ENCODE measurements at places on chromosomes 5 and 9. TPM values are rescaled to one million over a fixed set of nuclear protein-coding genes. Genes with fewer than 3 reads are reported as not detected.

GRCh38 chr9:101536938-101537337, 3.3 kb downstream of the RNF20 start:
- H3K27me3 ChIP-seq = no peaks in the 10 kb centered on the region
- no peak overlapping the region for H3K4me3 ChIP-seq
- no peak for ATAC-seq
- H3K4me1 ChIP-seq = peaks cover 8% of the 10 kb centered on the region

GRCh38 chr5:65910711-65911110, 15.7 kb upstream of the ERBIN start:
- no peak for ATAC-seq
- no peaks in the 10 kb centered on the region for H3K4me1 ChIP-seq
- no peak overlapping the region for H3K4me3 ChIP-seq

The SLC34A3 gene
- total RNA-seq = not detected

The ANKRD31 gene
- 0.16 TPM for total RNA-seq

The PCDHGA8 gene
- 3.0 TPM for total RNA-seq

DNA sequence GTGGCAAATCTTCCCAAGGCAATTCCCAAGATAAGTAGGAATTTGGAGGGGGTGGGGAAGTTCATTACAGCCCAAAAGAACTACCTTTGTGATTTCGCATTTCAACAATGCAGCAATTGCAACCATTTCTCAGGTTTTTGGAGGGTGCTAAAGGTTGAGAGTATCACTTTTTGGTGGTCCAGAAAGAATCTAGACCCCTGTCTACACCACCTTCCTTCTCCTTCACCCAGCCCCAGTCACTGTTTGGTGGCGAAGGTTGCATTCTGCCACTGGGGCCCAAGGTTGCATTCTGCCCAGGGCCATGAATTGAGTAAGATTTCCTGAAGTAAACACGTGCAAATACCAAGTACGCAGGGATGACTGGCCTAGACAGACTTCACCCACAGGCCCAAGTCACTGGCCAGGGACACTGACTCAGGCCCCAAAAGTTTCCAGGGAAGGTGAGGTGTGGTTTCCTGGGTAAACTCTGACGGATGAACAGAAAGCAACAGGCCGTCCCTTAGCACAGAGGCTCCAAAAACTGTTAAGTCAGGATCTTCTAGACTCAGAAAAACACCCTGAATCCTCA, 5.7 kb downstream of the PDE6A start:
- H3K4me1 ChIP-seq = no peaks in the 10 kb centered on the region
- H3K27me3 ChIP-seq = no peaks in the 10 kb centered on the region
- H3K27ac ChIP-seq = no peak overlapping the region

GRCh38 chr5:143749581-143750205, 62.3 kb upstream of the HMHB1 start:
- no peak overlapping the region for H3K4me3 ChIP-seq
- no peaks in the 10 kb centered on the region for H3K36me3 ChIP-seq
- H3K4me1 ChIP-seq = no peaks in the 10 kb centered on the region
- no peak for ATAC-seq
- H3K27ac ChIP-seq = no peak overlapping the region

The FBP2 gene
- not detected for total RNA-seq

GRCh38 chr5:92653730-92654461, 927.1 kb downstream of the NR2F1-AS1 start:
- H3K27ac ChIP-seq = no peak overlapping the region
- no peaks in the 10 kb centered on the region for H3K36me3 ChIP-seq
- H3K27me3 ChIP-seq = no peaks in the 10 kb centered on the region
- no peaks in the 10 kb centered on the region for H3K4me1 ChIP-seq

- H3K27ac ChIP-seq = peak overlapping the region; percentile 71
- H3K4me1 ChIP-seq = peaks cover 26% of the 10 kb centered on the region
- H3K4me3 ChIP-seq = no peak overlapping the region
- H3K27me3 ChIP-seq = no peaks in the 10 kb centered on the region
- peak; percentile 61 for ATAC-seq
- peaks cover 100% of the 10 kb centered on the region for H3K36me3 ChIP-seq
Measured at GRCh38 chr9:121765021-121765950, 113.9 kb downstream of the DAB2IP start.

GRCh38 chr9:69993110-69993509, 50.5 kb upstream of the MAMDC2 start:
- no peaks in the 10 kb centered on the region for H3K4me1 ChIP-seq
- no peaks in the 10 kb centered on the region for H3K36me3 ChIP-seq
- no peaks in the 10 kb centered on the region for H3K27me3 ChIP-seq
- no peak overlapping the region for H3K27ac ChIP-seq
- ATAC-seq = no peak

GRCh38 chr9:89281106-89281505, 29.9 kb upstream of the CKS2 start:
- no peak overlapping the region for H3K27ac ChIP-seq
- H3K4me3 ChIP-seq = no peak overlapping the region
- no peaks in the 10 kb centered on the region for H3K36me3 ChIP-seq
- no peaks in the 10 kb centered on the region for H3K27me3 ChIP-seq
- ATAC-seq = no peak

DNA sequence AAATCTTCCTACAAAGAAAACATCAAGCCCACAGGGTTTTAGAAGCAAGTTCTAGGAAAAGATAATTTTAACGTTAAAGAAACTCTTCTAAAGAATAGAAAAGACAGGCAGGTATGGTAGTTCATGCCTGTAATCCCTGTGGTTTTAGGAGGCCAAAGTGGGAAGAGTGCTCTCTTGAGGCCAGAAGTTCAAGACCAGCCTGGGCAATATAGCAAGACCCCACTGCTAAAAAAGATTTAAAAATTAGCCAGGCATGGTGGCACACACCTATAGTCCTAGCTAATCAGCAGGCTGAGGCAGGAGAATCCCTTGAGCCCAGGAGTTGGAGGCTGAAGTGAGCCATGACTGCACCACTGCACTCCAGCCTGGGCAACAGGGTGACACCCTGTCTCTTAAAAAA, 193.3 kb downstream of the MLLT3 start:
- no peaks in the 10 kb centered on the region for H3K4me1 ChIP-seq
- ATAC-seq = no peak
- H3K4me3 ChIP-seq = no peak overlapping the region
- no peak overlapping the region for H3K27ac ChIP-seq
- no peaks in the 10 kb centered on the region for H3K27me3 ChIP-seq

DNA sequence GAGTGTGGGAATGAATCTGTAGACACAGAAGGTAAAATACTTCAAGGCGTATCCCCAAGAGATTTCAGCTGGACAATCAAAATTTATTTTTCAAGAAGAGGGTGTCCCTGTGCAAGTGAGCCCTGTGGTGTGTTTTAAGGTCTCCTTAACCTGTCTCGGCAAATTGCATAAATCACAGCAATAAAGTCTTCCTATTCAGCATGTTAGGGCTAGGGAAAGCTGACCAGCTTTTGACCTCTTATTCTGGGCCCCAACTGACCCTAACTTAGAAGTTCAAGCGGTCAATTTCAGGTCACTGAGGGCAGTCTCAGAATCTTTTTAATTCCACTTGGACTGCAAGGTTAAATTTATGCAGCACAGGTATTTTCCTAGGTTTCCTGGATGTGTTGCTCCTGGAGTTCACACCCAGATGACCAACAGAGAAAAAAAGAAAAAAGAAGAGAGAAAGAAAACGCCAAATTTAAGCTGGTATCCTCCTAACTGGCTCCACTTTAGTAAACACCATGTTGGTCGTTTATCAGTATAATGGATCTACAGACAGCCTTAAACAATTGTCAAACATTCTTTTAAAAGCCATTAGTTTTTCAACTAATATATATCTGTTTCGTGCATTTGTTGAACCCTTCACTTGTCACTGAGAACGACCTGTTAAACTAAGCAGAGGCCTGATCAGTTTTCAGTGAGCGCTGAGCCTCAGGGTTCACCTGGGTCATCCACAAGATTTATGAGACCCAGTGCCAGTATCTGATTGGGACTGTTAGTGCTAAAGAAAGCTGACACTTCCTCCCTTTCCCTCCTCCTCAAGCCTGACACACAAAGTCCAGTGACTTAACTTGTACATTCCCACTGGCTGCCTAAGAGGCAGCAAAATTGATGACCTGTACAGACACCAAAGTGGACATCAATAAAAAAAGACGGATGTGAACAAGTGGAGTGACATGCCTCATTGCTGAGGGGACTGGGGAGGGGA, 546.1 kb downstream of the NR2F1-AS1 start:
- H3K27me3 ChIP-seq = no peaks in the 10 kb centered on the region
- H3K4me3 ChIP-seq = no peak overlapping the region
- no peak overlapping the region for H3K27ac ChIP-seq
- H3K4me1 ChIP-seq = no peaks in the 10 kb centered on the region
- no peaks in the 10 kb centered on the region for H3K36me3 ChIP-seq

DNA sequence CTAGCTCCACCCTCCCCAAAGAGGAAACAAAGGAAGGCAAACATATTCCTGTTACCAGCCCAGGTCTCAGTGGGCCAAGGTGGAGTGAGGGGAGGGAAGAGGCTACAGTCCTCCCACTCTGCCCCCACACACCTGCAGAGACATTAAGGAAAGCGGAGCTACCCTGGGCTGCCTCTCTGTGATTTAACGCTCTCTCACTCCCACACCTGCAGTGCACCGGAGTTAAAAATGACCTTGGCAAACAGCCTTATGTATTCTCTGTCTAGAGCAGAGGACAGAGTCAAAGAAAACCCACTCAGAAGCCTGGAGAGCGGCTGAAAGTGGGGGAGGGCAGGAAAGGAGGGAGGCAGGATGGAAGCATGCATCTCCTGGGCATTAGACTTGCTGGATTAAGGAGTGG, 32.7 kb downstream of the KCNIP1 start:
- no peaks in the 10 kb centered on the region for H3K36me3 ChIP-seq
- no peak for ATAC-seq
- no peak overlapping the region for H3K27ac ChIP-seq
- peaks cover 4% of the 10 kb centered on the region for H3K27me3 ChIP-seq
- no peaks in the 10 kb centered on the region for H3K4me1 ChIP-seq

The PRDM9 gene
- not detected for total RNA-seq

- peaks cover 97% of the 10 kb centered on the region for H3K4me1 ChIP-seq
- no peak for ATAC-seq
- no peak overlapping the region for H3K4me3 ChIP-seq
Measured at GRCh38 chr5:14249258-14250082, 106.3 kb downstream of the TRIO start.

The DAB2IP gene
- 93.4 TPM for total RNA-seq

The RASGRF2 gene
- 9.1 TPM for total RNA-seq

- H3K27ac ChIP-seq = no peak overlapping the region
- H3K4me3 ChIP-seq = no peak overlapping the region
- H3K4me1 ChIP-seq = no peaks in the 10 kb centered on the region
- ATAC-seq = no peak
Measured at GRCh38 chr5:17396247-17396646, 101.8 kb upstream of the TAF11L2 start.

- H3K36me3 ChIP-seq = no peaks in the 10 kb centered on the region
- ATAC-seq = no peak
- H3K27me3 ChIP-seq = no peaks in the 10 kb centered on the region
- peak overlapping the region; percentile 44 for H3K27ac ChIP-seq
Measured at GRCh38 chr9:94941211-94941875, 214.8 kb downstream of the AOPEP start.

The NDST1 gene
- total RNA-seq = 58.3 TPM

DNA sequence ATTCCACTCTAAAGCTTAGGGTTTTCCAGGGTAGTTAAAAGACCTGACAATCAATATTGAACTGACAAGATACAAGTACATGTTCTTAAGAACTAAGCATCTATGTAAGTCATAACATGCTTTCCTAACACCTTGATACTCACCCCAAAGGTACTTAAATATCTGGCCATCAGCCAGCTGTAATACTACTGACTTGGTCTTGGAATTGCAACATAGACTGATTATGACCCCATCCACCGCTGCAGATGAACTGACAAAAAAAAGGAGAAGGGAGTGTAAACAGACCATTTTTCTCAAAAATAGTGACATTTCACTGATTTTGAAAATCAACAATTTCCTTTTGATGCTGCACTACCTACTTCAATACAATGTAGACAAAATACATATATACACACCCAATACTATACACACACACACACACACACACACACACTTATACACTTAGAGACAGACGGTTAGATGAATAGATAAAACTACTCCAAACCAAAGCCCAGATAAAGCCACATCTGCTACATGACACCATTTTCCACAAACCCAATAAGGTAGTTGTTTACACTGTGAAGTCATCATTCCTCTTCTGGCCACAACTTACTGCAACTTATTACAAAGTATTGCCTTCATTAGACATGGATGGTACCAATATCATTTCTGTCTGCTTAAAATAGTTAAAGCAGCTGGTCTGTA, 30.4 kb downstream of the ELP1 start:
- ATAC-seq = no peak
- H3K27ac ChIP-seq = no peak overlapping the region
- no peaks in the 10 kb centered on the region for H3K27me3 ChIP-seq
- H3K36me3 ChIP-seq = peaks cover 6% of the 10 kb centered on the region
- H3K4me3 ChIP-seq = no peak overlapping the region

- peaks cover 7% of the 10 kb centered on the region for H3K4me1 ChIP-seq
- peak; percentile 77 for ATAC-seq
- peak overlapping the region; percentile 93 for H3K4me3 ChIP-seq
Measured at GRCh38 chr5:172958331-172959046, 735 bp upstream of the RPL26L1 start.

GRCh38 chr5:14173377-14174229, 30.5 kb downstream of the TRIO start:
- no peaks in the 10 kb centered on the region for H3K36me3 ChIP-seq
- peaks cover 96% of the 10 kb centered on the region for H3K4me1 ChIP-seq
- no peaks in the 10 kb centered on the region for H3K27me3 ChIP-seq
- no peak overlapping the region for H3K27ac ChIP-seq
- H3K4me3 ChIP-seq = no peak overlapping the region

- no peaks in the 10 kb centered on the region for H3K27me3 ChIP-seq
- H3K36me3 ChIP-seq = no peaks in the 10 kb centered on the region
- H3K27ac ChIP-seq = no peak overlapping the region
- no peaks in the 10 kb centered on the region for H3K4me1 ChIP-seq
Measured at GRCh38 chr5:153745778-153746395, 255.4 kb downstream of the GRIA1 start.

GRCh38 chr5:174147551-174147950, 102.0 kb downstream of the NSG2 start:
- H3K36me3 ChIP-seq = no peaks in the 10 kb centered on the region
- no peak overlapping the region for H3K4me3 ChIP-seq
- no peak for ATAC-seq

DNA sequence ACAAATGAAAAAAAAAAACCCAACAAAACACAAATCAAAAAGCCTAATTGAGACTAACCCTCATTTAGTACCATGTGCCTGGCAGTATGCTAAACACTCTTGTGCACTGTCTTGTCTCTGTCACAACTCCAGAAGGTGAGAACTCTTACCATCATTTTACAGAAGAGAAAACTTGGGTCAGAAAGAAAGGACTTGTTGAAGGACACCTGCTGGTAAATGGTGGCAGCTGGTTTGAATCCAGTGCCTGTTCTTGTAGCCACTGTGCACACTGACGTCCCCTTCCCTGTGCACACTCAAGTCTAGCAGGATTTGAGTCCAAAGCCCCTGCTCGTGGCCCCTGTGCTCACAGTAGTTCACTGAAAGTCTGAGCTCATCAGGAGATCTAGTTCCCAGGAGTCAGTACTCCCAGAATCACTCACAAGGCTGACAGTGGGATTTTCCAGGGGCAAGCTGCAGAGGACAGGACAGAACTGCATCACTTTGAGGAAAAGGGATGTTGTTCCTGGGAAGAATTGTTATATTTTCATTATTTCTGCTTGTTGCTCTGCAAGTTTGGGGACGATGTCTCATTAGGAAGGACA, 43.0 kb upstream of the HSD17B4 start:
- H3K36me3 ChIP-seq = no peaks in the 10 kb centered on the region
- ATAC-seq = no peak
- no peak overlapping the region for H3K27ac ChIP-seq
- H3K27me3 ChIP-seq = no peaks in the 10 kb centered on the region
- H3K4me1 ChIP-seq = no peaks in the 10 kb centered on the region

- H3K36me3 ChIP-seq = no peaks in the 10 kb centered on the region
- H3K4me3 ChIP-seq = no peak overlapping the region
- H3K27me3 ChIP-seq = no peaks in the 10 kb centered on the region
- no peak overlapping the region for H3K27ac ChIP-seq
- ATAC-seq = no peak
- no peaks in the 10 kb centered on the region for H3K4me1 ChIP-seq
Measured at GRCh38 chr9:71755869-71756268, 12.4 kb downstream of the CEMIP2 start.
